ENCODE measurements at places on chromosomes 11 and 22. TPM values are rescaled to one million over a fixed set of nuclear protein-coding genes. Genes with fewer than 3 reads are reported as not detected.

DNA sequence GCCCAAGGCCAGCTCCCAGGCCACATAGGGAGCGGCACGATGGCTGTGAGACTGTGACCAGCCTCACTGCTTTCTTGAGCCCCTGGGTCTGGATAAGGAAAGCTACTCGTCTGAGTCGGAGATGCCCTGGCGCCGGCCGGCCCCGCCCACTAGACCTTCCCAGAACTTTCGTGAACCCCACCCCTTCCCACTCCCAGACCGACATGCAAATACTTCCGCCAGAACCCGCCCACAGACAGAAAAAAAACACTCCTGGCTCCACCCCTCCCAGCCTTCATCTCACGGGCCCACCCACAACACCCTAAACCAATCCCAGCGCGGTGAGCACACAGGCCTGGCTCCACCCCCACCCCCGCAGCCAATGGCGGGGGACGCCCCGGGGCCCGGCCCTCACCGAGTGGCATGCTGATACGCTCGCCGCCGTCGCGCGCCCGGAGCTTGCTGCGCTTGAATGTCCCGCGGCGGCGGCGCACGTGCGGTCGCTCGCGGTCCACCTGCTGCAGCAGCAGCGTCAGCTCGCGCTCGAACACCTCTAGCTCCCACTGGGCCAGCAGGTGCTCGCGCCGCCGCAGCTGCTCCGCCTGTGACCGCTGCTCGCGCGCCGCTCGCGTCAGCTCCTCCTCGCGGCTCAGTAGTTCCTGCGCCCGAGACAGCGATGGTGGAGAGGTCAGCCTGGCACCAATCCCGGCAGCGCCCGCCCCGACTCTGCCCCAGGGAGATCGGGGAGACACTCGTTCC lies 7.0 kb downstream of the MAP3K11 start:
- no peak for DNase-seq

OR56A4 gene
- total RNA-seq = not detected

- no peak for DNase-seq
Observed at GRCh38 chr22:17924735-17925364, 99.5 kb downstream of the MICAL3 start.

KCNK7 gene
- total RNA-seq = 0.29 TPM

VSIG10L2 gene
- total RNA-seq = not detected
